ENCODE measurements at places on chromosomes 16 and 17.

DNA sequence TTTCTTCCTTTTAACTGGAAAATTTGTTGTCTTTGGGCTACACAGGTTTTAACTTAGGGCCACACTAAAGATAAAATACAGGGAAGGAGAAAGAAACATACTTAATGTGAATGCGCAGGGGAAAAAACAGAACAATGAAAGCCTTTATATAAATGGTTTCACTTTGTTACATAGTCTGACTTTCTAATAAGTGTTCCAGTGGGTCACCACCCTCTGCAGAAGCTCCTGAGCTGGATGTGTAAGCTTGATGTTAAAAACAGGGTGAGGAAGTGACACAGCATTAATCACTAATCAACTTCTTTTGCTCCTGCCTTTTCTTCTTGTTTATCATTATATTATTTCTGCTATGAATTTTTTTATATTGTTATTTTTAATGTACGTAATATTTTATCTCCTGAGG lies 445.6 kb upstream of the CA10 start:
- no peak for DNase-seq

DNA sequence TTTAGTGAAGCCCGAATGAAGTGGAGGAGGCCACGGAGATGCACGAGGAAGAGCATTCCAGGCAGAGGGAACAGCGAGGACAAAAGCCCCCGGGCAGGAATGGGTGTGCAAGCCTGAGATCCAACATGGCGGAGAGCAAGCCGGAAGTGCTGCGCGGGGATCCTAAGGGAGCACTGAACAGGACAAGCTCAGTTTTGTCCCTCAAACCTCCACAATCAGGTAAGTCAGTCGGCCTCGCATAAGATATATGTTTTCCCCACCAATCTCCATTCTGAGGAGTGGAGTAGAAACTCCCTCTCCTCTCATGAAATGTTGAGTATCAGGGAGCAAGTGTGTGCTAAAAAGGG lies 32.9 kb upstream of the USP22 start:
- DNase-seq, result no peak

GRCh38 chr16:1858189-1858865 lies 13.6 kb downstream of the MEIOB start:
- peak; percentile 66 for DNase-seq

DNA sequence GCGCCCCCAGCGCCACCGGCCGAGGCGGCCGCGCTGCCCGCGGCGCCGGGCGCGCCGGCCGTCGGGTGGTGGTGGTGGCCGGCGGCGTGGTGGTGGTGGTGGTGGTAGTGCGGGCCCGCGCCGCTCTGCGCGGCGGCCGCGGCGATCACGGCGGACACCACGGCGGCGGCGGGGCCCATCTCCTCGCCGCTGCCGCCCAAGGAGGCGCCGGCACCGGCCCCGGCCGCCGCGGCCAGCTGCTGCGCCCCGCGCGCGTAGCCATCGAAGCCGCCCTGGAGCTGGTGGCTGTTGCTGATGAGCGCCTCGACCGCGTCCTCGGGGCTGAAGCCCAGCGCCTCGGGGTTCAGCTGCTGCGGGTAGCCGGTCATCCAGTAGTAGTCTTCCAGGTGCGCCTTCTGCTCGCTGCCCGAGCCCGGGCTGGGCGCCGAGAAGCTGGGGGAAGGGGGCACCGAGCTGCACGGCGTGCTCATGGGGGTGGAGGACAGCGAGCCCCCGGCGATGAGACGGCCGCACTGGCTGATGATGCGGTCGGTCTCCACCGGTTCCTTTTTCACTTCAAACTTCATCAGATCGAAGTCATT lies 1.2 kb downstream of the MAF start:
- DNase-seq, result peak; percentile 25

DNA sequence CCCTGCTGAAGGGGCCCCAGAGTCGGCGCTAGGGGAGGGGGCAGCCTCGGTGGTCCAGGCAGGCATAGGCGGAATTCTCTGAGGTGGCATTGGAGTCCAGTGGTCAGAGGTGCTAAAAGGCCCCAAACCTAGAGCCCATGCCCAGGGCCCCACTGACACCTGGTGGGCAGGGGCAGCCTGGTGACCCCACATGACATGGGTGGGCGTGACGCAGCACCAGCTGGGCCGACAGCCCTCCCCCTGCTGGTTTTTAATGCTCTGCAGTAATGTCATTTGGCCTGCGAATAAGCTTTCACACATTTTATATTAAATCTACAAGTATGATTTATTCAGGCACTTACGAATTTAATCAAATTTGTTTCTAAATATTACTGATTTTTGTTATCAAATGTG lies 2.1 kb upstream of the RNPS1 start:
- DNase-seq, result no peak

GRCh38 chr16:49453983-49454382 lies 80.4 kb downstream of the C16orf78 start:
- no peak for DNase-seq

DNA sequence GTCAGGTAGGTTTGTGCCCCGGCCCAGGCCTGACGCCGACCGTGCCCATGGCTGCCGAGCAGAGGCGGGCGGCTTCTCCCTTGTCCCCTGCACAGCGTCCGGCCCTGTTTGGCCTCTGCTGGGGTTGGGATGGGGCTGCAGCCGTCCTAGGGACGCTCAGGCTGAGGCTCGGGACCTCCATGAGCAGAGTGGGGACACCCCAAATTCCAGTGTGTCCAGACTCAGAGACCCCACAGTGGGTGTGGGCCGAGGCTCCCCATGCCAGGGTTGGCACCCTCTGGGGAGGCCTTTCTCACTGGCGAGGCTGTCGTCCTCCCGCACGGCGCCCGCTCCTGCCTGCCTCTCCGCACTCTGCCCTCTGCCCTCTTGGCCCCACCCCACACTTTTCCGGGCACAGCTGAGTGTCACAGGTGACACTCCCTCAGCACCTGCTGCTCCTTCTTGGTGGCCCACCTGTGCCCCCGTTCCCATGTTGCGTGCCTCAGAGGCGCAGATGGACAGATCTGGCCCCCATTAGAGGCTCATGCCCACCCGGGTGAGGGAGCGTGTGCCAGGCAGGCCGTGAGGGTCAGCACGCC lies 16.1 kb downstream of the TRAF7 start:
- no peak for DNase-seq

GRCh38 chr17:40956401-40957254 lies 10.1 kb downstream of the KRT39 start:
- peak; percentile 94 for DNase-seq

- DNase-seq, result peak; percentile 25
Measured at GRCh38 chr17:42779936-42780850, at the start of gene WNK4. Gene WNK4, plus strand, starts transcription at chr17:42780610. Its CDS starts 89 bp downstream, at chr17:42780699.

- peak; percentile 19 for DNase-seq
Measured at GRCh38 chr16:89115216-89115861, 21.7 kb downstream of the ACSF3 start.
